ENCODE measurements at places on chromosomes 2 and 18. TPM values are rescaled to one million over a fixed set of nuclear protein-coding genes. Genes with fewer than 3 reads are reported as not detected.

GRCh38 chr18:51183372-51184090, 13.9 kb downstream of the MEX3C start:
- no peak overlapping the region for H3K27ac ChIP-seq
- DNase-seq = no peak
- no peaks in the 10 kb centered on the region for H3K36me3 ChIP-seq
- no peaks in the 10 kb centered on the region for H3K27me3 ChIP-seq
- H3K4me3 ChIP-seq = no peak overlapping the region
- no peaks in the 10 kb centered on the region for H3K4me1 ChIP-seq

B3GNT7 gene
- polyA plus RNA-seq = 0.68 TPM

FOXD4L1 gene
- polyA plus RNA-seq = 0.08 TPM

DNA sequence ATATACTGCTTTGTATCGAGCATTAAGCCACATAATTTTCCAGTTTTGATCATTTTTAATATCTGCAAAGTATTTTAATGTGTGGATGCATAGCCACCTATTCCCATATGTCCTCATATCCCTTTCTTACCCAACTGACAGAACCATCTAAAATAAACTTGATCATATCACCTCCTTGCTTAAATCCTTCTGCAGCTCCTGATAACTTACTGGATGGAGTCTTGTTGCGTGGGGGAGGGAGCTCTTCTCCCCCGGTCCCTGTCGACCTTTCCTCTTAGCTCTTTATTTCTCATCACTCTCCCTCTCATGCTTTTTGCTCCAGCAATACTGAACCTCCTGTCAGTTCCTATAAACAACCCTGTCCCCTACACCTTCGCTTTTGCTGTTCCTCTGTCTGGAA, 18.7 kb downstream of the TMEM178A start:
- no peak for DNase-seq
- no peaks in the 10 kb centered on the region for H3K27me3 ChIP-seq
- H3K4me3 ChIP-seq = no peak overlapping the region

ALKAL2 gene
- polyA plus RNA-seq = 0.25 TPM

Data from heart left ventricle (tissue), 16 donors.